ENCODE measurements at places on chromosomes 11 and 22.

- DNase-seq: no peak
These were observed 15.5 kb downstream of the EFCAB6 start for GRCh38 chr22:43796567-43796966.

DNA sequence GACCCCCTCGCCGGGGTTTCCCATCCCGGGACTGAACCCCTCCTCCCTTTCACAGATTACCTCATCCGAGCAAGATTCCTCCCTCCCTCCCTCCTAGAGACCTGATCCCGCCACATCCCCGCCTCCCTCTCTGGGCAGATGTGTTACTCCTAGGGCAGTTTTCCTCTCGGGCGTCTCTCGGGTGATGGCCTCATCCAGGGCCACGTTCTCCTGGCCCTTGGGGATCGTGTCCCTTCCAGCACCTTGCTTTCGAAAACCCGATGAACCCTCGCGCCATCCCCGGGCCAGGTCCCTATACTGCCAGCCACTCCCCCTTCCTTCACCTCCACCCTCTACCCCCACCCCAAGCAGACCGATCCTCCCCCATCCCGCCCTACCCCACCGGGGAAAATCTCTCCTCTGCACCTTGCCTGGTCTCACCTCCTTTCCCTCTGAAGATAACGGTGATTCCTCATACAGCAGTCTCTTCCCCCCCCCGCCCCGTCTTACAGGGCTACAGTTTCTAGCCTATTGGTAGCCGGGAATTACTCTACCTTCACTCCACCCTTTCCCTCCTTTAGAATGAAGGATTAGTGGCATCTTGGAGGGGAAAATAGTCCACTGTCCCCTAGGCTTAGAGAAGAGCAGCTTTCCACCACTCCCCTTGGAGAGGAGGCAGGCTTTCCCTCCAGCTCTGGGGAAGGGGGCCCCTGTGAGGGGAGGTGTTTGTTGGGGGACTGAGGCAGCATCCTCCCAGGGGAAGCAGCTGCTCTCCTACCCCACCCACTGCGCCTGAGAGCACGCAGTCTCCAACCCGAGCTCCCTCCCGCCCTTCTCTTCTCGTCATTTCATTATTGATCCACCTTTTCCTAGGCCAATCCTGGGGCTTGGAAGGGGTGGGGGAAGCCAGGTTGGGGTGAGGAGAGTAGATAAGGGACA lies 1.2 kb downstream of the KMT2A start:
- DNase-seq: peak; percentile 48

GRCh38 chr11:116962108-116962507 lies 124.7 kb upstream of the APOA1 start:
- DNase-seq: no peak

DNA sequence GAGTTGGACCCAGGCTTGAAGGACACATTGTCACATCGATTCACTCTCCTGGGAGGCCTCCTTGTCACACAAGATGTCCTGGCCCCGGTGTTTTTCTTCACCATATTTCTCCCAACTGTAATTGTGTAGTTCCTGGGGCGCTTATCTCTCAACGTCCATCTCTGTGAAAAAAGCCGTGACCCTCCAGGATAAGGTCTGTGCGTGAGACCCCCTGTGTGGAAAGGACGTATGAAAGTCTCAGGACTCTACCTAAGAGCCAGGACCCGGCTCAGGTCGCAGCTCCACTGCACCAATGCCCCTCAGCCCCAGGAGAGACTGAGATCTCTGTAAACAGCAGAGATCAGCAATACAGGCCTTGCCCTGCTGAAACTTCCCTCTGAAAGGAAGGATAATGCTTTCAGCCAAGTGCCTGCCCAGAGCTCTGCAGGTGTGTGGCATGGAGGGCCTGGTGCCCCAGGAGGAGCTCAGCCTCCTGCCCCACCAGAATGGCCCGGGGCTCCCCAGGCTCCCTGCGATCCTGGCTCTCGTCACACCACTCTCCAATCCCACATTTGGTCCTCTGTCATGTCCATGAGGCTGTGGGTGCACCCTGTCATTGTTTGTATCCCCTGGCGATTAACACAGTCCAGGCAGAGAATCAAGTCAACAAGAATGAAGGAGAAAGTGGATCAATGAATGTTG lies 119.2 kb upstream of the TMEM45B start:
- DNase-seq: no peak

GRCh38 chr11:69649576-69649900 lies 8.6 kb downstream of the CCND1 start:
- no peak for DNase-seq

GRCh38 chr11:8338138-8338537 lies 74.5 kb upstream of the LMO1 start:
- DNase-seq: peak; percentile 9

- DNase-seq: no peak
These were observed 13.9 kb downstream of the CCDC157 start for GRCh38 chr22:30370641-30371230.

- no peak for DNase-seq
These were observed 35.0 kb upstream of the TP53I11 start for GRCh38 chr11:44985721-44986120.

DNA sequence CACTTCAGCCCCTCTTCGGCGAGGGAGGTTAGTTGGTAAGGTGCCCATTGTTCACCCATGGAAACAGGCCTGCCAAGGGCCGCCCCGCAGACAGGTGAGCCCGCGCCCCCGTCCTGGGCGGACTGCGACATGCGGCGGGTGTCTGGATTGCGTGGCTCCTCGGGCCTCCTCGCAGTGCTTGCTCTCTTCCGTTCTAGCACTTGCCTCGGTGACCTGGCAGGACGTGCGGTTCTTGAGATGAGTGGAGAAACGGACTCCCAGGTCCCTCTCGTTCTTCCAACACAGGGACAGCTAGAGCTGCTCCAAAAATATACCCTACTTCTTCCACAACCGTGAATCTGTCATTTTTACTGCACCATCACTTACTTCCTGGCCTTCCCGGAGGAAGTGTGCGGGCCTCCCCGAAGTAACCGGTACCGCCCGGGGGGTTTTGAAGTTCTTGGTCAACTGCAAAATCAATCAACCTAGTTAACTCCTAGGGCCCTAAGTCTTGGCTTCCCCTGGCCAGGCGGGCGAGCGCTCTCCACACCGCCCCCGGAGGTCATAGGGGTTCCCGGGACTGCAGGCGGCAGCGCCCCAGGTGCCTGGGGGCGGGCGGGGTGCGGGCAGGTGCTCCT lies 745 bp upstream of the ZBTB44 start:
- peak; percentile 43 for DNase-seq

GRCh38 chr11:134393638-134394037 lies 18.4 kb downstream of the B3GAT1 start:
- DNase-seq: no peak

GRCh38 chr11:71358122-71358728 lies 90.0 kb downstream of the DHCR7 start:
- DNase-seq: no peak

DNA sequence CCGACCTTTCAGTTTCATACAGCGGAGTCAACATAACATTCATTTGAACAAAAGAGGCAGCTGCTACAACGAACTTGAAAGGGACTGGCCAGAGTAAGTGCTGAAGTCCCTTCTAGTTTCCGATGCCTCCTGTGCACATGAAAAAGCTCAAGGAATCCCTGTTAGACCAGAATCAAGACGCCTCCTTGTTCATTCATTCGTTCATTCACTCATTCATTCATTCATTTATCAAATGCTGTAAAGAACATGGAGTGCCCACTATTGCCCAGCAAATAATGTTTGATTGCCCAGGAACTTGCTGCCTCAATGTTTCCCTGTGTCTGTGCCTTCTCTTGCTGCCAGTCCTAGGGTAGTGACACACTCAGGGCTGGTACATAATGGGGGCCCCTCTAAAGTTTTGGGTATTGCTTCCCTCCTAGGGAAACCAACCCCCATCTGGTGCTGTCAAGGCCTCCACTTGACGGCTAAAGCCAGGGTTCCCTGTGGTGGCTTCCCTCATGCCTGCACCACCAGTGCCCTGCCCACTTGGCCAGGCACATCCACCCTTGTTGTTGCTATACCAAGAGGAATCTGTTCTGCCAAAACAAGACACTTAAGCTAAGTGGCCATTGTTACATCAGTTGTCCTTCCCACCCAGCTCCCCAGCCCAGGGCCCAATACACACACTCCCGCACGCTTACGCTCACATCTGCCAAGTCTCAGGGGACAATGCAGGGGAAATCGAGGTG lies 3.8 kb downstream of the TMPRSS13 start:
- no peak for DNase-seq

- DNase-seq: no peak
These were observed 5.9 kb upstream of the VWA5A start for GRCh38 chr11:124109377-124109776.

GRCh38 chr22:40441761-40442390 lies 71.5 kb downstream of the SGSM3 start:
- DNase-seq: no peak

GRCh38 chr11:88102598-88102934 lies 72.7 kb downstream of the RAB38 start:
- no peak for DNase-seq

DNA sequence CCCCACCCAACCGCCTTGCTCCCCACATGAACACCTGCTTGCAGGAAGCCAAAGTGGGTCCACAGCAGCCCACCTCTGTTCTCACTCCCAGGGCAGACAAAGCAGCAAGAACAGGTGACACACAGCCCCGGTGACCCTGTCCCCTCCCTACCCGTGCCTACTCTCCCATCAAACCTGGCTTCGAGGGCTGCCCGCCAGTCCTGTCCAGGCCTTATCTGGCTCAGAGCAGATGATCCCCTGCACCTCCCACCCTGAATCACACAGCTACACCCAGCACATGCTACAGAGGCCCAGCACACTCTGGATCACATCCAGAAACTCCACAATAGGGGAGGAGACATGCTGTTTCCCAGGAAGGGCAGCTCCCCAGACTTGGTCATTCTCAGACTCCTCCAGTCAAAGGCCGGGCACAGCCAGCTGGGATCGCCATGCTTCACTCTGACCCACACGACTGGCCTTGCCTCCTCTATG lies 6.2 kb upstream of the RGL4 start:
- no peak for DNase-seq

GRCh38 chr22:40485813-40486667 lies 115.6 kb downstream of the SGSM3 start:
- no peak for DNase-seq

DNA sequence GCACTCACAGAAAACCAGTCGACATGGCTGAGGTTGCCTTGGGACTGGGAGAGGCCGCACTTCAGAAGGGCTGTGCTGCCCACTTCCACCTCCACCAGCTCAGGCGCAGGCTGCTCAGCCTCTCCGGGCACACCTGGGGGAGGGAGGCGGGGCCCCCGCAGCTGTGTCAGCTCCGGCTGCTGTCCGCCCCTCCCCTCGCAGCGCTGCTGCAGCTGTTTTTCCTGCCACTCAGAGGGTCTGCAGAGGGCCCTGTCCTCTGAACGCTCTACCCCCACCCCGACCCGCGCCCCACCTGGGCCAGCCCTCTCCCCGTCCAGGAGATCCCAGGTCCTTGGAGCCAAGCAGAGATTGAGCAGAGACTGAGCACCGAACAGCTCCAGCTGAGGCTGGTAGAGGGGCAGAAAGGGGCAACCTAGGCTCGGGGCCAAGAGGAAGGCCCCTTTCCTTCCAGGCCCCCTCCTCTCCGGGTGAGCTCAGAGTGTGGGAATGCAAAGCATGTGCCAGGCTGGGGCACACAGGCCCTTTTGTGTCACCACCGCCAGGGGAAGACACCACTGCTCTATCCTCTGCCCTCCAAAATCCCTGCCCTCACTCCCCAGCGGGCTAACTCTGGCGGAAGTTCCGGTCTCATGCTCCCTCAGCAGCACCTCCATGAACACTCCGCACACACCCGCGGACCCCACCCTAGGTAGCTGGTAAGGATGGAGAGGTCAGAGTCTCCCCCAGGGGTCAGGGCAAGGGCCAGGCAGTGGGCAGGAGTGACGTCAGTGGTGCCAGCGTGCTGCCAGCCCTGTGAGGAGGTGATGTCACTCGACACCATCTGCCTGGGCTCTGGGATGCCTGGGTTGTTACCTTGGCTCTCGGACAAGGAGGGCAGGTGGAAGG lies 1.6 kb downstream of the MCAM start:
- peak; percentile 52 for DNase-seq

GRCh38 chr11:6586434-6587359 lies 16.7 kb downstream of the RRP8 start:
- DNase-seq: no peak

GRCh38 chr22:38449776-38450175 lies 5.2 kb downstream of the KCNJ4 start:
- no peak for DNase-seq

GRCh38 chr11:111334532-111335502 lies 36.5 kb downstream of the POU2AF3 start:
- no peak for DNase-seq

GRCh38 chr11:429931-430456 lies 11.8 kb downstream of the ANO9 start:
- no peak for DNase-seq

- no peak for DNase-seq
These were observed 2.5 kb upstream of the EIF4ENIF1 start for GRCh38 chr22:31492151-31492550.

DNA sequence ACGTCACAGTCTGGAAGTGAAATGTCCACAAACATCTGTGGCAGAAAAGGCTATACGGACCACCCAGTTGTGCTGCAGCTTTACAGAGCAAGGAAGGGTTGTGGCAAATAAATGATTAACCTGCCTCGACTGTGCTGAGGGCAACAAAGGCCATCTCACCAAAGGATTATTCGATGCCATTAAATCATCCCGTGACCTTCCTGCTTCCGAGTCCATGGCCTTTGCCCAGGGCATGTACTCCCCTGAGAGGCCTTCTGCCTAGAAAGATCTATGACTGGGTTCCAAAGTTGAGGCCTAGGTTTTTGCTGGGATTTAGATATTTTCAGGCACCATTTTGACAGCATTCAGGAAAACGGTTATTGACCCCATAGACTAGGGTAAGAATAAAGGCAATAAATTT lies 9.2 kb downstream of the CDPF1 start:
- DNase-seq: no peak

DNA sequence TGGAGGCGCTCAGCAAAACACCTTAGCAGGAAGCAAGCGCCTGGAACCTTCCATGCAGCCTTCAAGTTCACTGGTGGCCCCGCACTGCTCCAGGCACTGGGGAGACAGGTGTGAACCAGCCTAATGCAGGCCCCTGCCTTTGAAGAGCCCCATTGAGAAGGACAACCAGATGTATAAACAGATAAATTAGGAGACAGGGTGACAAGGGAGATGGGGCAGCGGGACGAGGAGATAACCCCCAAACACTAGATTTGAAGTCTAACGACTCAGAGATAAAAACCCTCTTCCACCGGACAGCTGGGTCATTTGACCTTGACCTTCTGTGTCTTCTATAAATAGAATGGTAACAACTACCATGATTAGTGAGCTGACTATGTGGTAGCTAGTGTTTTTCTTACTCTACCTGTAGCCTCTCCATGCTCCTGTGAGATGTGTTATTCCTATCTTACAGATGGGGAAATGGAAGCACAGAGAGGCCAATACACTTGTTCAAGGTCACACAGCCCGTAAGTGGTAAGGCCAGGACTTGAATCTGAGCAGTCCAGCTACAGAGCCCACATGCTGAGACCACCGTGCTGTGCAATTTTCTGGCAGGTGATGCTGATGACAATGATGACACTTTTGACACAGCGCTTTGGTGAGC lies 2.0 kb upstream of the PDGFB start:
- DNase-seq: no peak

Data from CD4-positive, alpha-beta T cell treated with Interferon gamma for 1 hour (primary cell).